ENCODE measurements at places on chromosomes 3 and 15.

GRCh38 chr15:67833710-67834511 is 5.9 kb downstream of the RNU6-1 start:
- DNase-seq = peak; percentile 84

DNA sequence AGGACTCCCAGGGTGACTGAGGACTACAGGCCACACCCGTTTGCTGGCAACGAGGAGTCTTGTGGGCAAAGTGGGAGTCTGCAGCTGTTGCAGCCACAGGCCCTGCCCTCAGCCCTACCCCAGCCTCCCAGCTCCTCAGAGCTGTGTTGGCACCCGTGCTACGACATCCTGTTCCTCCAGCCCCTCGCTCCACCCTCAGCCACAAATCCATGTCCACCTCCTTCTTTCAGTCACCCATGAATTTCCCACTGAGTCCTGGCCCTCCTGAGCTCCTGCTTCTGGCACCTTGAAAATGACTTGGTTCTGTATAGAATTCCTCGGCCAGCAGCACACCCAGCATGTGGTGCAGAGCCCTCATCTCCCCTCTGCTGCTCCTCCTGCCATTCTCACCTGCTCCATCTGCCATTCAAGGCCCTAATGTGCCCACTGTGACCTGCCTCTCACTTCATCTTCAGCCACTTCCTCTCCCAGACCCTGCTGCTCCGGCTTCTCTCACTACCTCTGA is 20.9 kb upstream of the VILL start:
- peak; percentile 40 for DNase-seq

GRCh38 chr15:45168286-45168685 is 19.5 kb downstream of the SHF start:
- DNase-seq = no peak

DNA sequence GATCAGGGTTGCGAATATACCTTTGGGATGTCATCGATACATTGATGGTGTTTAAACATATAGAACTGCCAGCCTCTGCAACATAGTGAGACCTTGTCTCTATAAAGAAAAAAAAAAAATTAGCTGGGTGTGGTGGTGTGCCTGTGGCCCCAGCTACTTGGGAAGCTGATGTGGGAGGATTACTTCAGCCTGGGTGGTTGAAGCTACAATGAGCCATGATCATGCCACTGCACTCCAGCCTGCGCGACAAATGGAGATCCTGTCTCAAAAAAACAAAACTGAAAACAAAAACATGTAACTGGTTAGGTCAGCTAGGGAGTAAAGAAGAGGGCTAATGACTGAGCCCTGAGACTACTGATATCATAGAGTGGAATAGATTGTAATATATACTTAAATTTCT is 30.7 kb upstream of the MGA start:
- no peak for DNase-seq

- DNase-seq = no peak
Measured at GRCh38 chr15:46580487-46580886, 945.7 kb downstream of the SQOR start.

All from NB4 (cell line).